Smooth muscle cell of the brain vasculature (primary cell): ENCODE measurements at places on chromosomes 12 and 14.

- DNase-seq = no peak
These were observed 197.5 kb upstream of the FLRT2 start for GRCh38 chr14:85332401-85332800.

DNA sequence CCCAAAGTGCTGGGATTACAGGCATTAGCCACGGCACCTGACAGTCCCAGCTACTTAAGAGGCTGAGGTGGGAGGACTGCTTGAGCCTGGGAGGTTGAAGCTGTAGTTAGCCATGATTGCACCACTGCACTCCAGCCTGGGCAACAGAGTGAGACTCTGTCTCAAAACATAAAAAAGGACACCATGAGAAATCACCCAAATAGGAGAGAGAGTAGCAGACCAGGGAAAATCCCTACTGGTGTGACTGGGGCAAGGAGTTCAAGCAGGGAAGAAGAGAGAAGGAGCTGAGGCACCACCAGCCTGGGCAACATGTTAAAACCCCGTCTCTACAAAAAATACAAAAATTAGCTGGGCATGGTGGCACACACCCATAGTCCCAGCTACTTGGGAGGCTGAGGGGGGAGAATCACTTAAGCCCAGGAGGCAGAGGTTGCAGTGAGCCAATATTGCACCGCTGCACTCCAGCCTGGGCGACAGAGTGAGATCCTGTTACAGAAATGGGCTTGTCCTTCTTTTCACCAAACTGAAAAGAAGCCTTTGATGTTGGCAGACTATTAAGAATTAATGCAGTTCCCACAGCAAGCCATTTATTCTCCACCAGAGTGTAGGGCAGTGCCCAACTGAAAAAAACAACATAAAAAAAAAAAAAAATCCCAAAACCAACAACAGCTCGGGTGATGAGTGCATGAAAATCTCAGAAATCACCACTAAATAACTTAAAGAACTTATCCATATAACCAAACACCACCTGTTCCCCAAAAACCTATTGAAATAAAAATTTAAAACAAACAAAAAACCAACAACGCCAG, 4.5 kb upstream of the SRSF9 start:
- DNase-seq = no peak

DNA sequence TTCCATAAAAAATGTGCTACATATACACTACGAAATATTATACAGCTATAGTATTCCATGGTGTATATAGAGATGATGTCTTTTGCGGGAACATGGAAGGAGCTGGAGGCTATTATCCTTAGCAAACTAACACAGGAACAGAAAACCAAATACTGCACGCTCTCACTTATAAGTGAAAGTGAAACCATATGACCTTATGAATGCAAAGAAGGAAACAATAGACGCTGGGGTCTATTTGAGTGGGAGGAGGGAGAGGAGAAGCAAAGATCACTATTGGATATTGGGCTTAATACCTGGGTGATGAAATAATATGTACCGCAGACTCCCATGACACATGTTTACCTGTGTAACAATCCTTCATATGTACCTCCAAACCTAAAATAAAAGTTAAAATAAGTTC, 142.8 kb downstream of the LRFN5 start:
- DNase-seq = no peak

- no peak for DNase-seq
These were observed 97.4 kb downstream of the C12orf75 start for GRCh38 chr12:105427883-105428282.

- no peak for DNase-seq
These were observed 113.9 kb downstream of the PHLDA1 start for GRCh38 chr12:75917715-75918114.

GRCh38 chr12:94175763-94176668, 27.6 kb downstream of the PLXNC1 start:
- no peak for DNase-seq

DNA sequence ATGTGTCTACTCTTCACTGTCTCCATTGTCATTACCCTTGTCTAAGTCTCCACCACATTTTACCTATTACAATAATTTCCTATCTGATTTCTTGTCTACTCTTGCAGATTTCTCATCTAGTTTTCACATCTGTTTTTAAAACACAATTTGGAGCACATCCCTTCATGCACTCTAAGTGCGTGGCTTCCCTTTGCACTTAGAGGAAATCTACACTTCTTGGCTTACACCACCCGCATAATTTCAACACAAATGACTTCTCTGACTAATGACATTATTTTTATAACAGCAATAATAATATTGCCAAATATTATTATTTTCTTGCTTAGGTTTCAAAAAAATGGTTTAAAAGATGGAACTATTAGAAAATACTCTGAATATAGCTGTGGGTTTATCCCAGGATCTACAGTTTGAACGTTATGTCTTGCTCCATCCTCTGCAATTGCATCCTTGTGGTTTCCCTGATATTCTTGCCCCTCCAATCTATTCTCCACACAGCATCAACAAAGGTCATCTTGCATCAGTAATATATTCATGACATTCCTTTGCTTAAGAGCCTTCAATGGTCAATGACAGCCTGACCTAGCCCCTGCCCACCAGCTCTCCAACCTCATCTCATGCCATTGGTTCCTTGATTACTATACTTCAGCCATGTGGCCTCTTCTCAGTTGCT, 153.7 kb downstream of the SLC25A21 start:
- DNase-seq = no peak

DNA sequence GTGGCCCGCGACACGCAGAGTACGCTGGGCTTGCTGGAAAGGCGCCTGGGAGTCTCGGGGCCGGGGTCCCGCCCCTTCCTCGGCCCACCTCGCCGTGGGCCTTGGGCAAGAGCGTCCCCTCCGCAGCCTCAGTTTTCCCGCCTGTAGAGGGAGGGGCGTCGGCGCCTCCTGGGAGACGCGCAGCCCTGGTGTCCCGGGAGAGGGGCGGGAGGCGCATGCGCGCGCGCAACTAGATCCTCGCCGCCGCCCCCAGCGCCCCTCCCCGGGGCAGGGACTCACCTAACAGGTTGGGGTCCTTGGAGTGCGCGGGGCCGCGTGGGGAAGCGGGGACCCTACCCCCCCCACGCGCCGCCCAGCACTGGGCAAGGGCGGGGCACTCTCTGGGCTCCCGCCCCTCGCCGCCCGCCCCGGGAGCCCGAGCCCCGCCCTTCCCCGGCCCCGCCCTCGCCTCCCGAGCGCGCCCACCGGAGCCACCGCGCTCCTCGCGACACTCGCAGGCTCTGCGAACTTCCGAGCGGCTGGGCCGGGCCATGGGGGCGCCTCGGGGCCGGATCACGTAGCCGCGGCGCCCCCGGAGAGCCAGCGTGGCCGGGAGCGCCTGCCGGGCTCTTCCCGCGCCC, at the start of gene KIF26A:
TSS of gene KIF26A (plus strand) at position 490 of the 620 bp plus-strand sequence. CDS start 136 bp downstream, outside the sequence.
- DNase-seq = no peak

DNA sequence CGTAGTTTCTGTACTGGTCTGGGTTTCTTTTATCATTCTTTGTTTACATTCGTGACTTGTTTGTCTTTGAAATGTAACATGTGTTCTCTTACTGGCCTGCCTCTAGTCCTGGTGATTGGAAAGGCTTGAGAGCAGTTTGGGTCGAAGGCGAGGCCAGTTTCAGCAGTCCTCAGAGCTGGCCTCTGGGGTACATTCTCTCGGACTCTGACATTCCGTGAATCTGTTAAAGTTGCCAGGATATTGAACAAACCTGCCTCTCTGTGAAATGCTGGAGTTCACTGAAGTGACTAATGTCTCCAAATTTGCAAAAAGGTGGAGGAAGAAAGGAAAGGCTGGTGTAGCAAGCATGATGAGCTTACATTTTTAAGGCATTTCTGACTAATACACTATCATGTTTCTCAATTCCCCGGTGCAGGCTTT, 1.5 kb downstream of the PLEKHA5 start:
- DNase-seq = no peak
